ENCODE measurements at places on chromosomes 2 and 18.
A peak's percentile ranks its signal among the peaks of the same experiment; 100 is the strongest.

GRCh38 chr18:22523481-22523880 is 105.8 kb upstream of the CTAGE1 start:
- H3K27ac ChIP-seq, result no peak overlapping the region
- H3K4me3 ChIP-seq, result no peak overlapping the region
- H3K4me1 ChIP-seq, result no peaks in the 10 kb centered on the region
- no peaks in the 10 kb centered on the region for H3K27me3 ChIP-seq

GRCh38 chr2:161414042-161415033 is 1.8 kb upstream of the TBR1 start:
- no peaks in the 10 kb centered on the region for H3K36me3 ChIP-seq
- no peak for DNase-seq
- peaks cover 46% of the 10 kb centered on the region for H3K4me1 ChIP-seq
- no peak overlapping the region for H3K27ac ChIP-seq
- H3K27me3 ChIP-seq, result peaks cover 7% of the 10 kb centered on the region
- H3K4me3 ChIP-seq, result peak overlapping the region; percentile 31

DNA sequence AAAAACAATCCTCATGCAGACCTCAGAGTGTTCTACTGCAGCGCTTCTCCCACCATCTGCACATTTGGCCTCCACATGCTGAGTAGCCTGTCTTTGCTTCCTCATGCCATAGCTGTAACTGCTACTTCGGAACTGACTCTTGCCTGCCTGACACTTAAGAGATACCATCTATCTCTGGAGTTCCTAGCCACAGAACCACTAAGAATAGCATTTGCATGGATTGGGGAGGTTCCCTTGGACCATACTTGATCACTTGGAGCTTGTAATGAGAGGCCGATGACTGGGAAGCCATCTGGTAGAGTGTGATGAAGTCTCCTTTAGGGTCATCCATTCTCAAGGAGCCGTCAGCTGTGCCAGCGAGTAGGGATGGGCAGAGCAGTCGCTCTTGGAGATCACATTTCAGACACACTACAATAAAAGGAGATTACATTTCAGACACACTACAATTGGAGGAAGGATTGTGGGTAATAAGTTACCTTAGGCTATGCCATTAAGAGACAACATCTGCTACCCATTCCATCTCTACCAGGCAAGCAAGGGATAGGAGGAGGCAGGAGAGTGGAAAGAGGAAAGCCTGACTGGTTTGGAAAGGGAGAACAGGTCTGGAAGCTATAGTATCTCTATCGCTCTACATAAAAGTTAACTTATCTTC is 21.8 kb downstream of the DOK1 start:
- H3K27ac ChIP-seq, result no peak overlapping the region
- H3K4me3 ChIP-seq, result no peak overlapping the region
- H3K4me1 ChIP-seq, result no peaks in the 10 kb centered on the region
- H3K36me3 ChIP-seq, result no peaks in the 10 kb centered on the region
- no peak for DNase-seq
- no peaks in the 10 kb centered on the region for H3K27me3 ChIP-seq

DNA sequence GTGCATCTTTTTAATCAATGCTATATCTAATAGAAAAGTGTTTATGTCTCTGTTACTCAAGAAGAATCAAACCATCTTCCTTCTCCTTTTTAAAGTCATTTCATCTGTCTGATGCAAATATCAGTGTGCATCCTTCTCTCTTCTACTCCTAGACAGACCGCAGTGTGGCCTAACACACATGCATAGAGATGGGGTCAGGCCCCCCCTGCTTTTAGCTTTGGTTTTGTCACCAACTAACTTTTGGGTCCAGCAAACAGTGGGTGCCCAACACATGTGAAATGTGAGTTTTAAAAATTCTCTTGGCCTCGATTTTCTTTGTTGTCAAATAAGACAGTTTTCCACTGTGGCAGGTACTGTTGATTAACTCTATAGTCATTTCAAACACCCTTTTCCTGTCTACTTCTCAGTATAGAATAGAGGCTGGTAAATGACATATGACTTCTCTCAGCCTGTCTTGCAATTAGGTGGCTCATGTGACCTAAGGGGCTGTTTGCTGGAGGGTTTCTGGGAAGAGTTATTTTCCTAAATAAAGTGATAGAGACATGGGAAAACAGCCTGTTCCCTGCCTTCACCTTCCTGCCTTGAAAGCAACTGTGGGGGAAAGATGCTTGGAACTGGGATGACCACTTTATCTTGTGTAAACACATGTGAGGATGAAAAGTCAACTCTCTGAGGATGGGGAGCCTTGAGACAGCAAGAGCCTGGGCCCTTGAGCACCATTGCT is 65.7 kb upstream of the DARS1 start:
- no peaks in the 10 kb centered on the region for H3K27me3 ChIP-seq
- DNase-seq, result no peak
- no peak overlapping the region for H3K4me3 ChIP-seq
- no peaks in the 10 kb centered on the region for H3K4me1 ChIP-seq
- H3K27ac ChIP-seq, result no peak overlapping the region
- no peaks in the 10 kb centered on the region for H3K36me3 ChIP-seq

DNA sequence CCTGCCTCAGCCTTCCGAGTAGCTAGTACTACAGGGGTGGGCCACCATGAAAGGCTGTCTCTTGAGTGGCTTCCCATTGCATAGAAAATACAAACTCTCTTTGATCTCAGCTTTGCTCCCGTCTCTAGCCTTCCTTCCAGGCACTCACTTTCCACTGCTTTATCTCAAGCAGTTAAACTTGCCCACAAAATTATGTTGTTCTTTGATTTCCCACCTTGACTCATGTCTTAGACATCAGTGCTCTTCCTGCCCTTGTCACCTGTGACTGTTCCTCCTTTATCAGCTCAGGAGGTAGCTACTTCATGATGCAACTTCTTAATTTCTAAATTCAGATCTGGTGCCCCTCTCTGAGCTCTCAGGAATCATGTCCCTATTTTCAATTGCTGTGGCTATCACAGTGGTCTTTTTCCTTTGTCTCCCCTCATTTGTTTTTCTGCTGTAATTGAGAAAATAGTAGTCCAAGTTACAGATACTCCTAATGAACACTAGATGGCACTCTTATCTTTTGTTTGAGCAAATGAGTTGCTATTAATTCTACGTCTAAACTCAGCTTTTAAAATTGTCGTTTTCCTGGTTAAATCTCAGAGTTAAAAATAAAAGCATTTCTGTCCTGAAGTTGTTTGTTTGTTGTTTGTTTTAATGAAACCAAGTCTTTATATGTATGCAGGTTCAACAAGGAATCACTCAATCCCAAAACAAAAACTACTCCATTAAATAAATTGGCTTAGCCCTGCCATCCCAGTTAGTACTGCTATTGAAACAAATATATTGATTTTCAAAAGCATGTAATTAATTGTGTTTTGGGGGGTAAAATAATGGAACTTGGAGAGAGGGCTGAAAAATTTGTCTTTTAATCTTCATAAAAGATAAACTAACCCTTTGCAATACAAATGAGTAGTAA is 46.9 kb upstream of the GREB1L start:
- no peak overlapping the region for H3K27ac ChIP-seq
- no peak for DNase-seq
- no peaks in the 10 kb centered on the region for H3K4me1 ChIP-seq

DNA sequence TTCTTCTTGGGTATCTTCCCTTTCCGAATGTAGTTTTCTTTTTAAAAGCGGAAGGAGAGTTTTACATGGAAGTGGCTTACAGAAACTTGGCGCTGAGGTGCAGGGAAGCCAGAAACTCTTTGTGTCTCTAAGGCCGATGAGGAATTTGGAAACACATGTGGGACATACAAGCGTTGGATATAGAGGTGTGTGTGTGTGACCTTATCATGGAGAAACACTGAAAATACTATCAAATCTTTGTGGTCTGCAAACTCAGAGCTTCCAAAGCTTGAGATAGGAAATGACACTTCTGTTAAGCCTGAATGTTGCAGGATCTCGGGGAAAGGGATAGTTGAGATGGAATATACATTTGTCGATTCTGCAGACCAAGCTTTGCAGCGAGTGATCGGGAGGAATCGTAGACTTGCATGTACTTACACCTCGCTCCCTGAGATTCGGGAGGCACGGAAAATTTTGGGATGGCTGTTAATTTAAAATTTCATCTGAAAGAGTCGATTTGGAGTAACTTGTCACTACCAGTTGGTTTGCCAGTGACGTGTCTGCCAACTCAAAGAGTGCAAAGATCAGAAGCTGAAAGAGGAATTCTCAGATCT is 1.0 kb downstream of the NAB1 start:
- peak overlapping the region; percentile 97 for H3K27ac ChIP-seq
- H3K4me3 ChIP-seq, result peak overlapping the region; percentile 95
- H3K36me3 ChIP-seq, result no peaks in the 10 kb centered on the region

- peak overlapping the region; percentile 91 for H3K27ac ChIP-seq
- H3K4me1 ChIP-seq, result peaks cover 100% of the 10 kb centered on the region
- H3K36me3 ChIP-seq, result no peaks in the 10 kb centered on the region
- no peak overlapping the region for H3K4me3 ChIP-seq
- DNase-seq, result no peak
Observed at GRCh38 chr2:217914078-217914477, 88.7 kb downstream of the TNS1 start.

- no peaks in the 10 kb centered on the region for H3K4me1 ChIP-seq
- no peaks in the 10 kb centered on the region for H3K36me3 ChIP-seq
- no peaks in the 10 kb centered on the region for H3K27me3 ChIP-seq
- H3K27ac ChIP-seq, result no peak overlapping the region
Observed at GRCh38 chr2:131557558-131558321, 30.1 kb downstream of the CCDC74A start.

DNA sequence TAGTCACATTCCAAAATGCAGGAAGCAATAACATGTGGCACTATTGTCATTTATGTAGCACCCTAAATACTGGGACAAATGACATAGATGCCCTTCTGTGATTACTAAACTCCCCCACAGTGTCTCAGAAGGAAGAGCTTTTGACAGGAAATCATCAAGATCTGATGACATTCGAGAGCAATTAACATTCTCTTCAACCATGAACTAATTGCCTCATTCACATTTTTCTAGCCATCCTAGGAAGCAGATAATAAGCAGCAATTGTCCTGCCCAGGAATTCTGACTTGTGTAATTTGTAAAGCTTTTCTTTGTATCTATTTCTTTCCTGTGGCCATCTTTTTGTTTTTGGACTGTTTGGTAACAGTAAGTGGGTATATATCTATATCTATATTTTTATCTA is 292.6 kb downstream of the TGIF1 start:
- no peaks in the 10 kb centered on the region for H3K27me3 ChIP-seq
- DNase-seq, result no peak
- H3K27ac ChIP-seq, result no peak overlapping the region
- no peaks in the 10 kb centered on the region for H3K4me1 ChIP-seq

DNA sequence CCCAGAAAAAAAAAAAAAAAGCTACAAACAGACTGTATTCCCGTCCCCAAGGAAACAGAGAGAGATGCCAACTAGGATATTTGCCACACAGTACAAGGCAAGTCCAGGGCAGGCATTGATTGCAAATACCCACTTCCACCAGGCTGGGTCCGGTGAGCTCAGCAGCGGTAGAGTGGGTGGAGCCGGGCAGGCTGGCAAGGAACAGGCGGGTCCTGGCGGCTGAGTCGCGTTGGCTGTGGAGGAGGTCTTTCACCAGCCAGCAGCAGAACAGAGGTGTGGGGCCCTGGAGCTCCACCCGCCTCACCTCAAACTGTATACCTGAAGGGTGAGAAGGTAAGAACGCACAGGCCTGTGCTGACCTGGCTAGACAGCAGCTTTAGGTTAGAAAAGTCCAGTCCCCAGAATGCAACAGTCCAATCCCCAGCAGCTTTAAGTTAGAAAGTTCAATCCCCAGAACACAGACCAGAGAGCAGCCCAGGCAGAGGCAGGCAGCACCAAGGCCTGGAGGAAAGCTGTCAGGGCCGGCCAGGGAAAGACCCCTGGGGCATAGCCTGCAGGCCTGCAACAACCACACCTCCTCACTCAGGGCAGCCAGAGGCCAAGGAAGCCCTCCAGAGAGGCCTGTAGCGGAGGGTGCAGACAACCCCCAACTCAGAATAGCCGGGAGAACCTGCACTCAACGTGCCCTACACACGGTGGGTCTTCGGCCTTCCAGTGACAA is 21.9 kb upstream of the MTERF4 start:
- no peaks in the 10 kb centered on the region for H3K36me3 ChIP-seq
- no peaks in the 10 kb centered on the region for H3K27me3 ChIP-seq

GRCh38 chr2:187847245-187848208 is 293.3 kb upstream of the TFPI start:
- no peaks in the 10 kb centered on the region for H3K36me3 ChIP-seq
- no peaks in the 10 kb centered on the region for H3K27me3 ChIP-seq
- no peak overlapping the region for H3K4me3 ChIP-seq
- DNase-seq, result no peak
- H3K4me1 ChIP-seq, result no peaks in the 10 kb centered on the region

DNA sequence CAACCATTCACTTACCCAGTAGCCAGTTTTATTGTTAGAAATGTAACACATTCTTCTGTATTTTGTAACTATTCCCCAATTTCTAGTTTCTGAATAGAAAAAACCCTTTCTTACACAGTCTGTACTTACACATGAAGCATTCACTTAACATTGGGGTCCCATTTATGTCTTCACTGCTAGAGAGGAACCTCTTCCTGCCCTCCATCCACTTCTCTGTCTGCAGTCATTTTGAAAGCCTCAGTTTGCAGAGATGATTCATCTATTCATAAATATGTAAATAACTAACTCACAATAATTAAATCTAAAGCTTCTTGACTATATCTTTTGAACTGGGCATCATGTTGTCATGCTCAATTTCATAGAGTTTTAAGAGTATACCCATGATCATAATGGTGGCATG is 55.9 kb downstream of the ZRANB3 start:
- no peak overlapping the region for H3K4me3 ChIP-seq
- no peaks in the 10 kb centered on the region for H3K27me3 ChIP-seq
- no peaks in the 10 kb centered on the region for H3K4me1 ChIP-seq
- H3K36me3 ChIP-seq, result no peaks in the 10 kb centered on the region
- no peak for DNase-seq

- DNase-seq, result no peak
- H3K36me3 ChIP-seq, result no peaks in the 10 kb centered on the region
- no peaks in the 10 kb centered on the region for H3K27me3 ChIP-seq
- peaks cover 7% of the 10 kb centered on the region for H3K4me1 ChIP-seq
- H3K27ac ChIP-seq, result no peak overlapping the region
- no peak overlapping the region for H3K4me3 ChIP-seq
Observed at GRCh38 chr2:165067643-165068486, 112.5 kb upstream of the SLC38A11 start.

DNA sequence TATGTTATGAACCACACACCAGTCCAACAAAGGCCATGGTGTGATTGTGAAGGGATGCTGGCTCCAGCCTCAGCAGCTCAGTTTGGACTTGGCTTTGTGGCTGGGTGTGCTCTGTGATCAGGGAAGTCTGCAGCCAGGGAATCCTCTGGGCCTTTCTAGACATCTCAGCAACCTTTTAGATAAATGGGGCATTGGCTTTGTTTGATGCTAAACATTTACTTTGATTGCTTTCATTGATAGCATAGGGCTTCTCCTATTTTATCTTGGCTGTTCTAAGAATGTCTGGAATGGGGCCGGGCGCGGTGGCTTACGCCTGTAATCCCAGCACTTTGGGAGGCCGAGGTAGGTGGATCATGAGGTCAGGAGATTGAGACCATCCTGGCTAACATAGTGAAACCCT is 104.5 kb downstream of the VAPA start:
- H3K4me3 ChIP-seq, result no peak overlapping the region
- no peaks in the 10 kb centered on the region for H3K27me3 ChIP-seq
- peaks cover 26% of the 10 kb centered on the region for H3K4me1 ChIP-seq
- DNase-seq, result peak; percentile 54

GRCh38 chr2:148430101-148430500 is 214.4 kb upstream of the EPC2 start:
- no peak overlapping the region for H3K27ac ChIP-seq
- no peak overlapping the region for H3K4me3 ChIP-seq
- no peak for DNase-seq
- no peaks in the 10 kb centered on the region for H3K27me3 ChIP-seq
